ENCODE measurements at places on chromosomes 6 and 20.

GRCh38 chr20:43537921-43538877 is 20.6 kb upstream of the SGK2 start:
- DNase-seq, result no peak

DNA sequence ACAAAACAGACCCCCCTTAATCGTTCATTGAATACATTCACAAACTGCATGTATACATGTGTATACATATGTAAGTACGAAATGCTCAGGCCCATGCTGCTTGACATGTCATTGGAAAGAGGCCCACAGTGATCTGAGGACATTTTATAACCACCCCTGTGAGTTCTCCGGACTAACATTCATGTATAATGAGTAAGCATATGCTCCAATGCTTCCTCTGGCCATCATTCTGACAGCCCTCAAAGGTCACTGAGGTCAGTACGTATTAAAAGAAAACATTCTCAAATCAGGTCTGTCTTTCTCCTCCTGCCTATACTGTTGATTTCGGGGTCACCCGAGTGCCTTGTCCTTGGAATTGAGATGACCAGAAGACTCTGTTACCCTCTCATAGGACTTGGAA is 54.9 kb downstream of the TENT5A start:
- no peak for DNase-seq

GRCh38 chr20:4795394-4795793 is 73.7 kb downstream of the PRND start:
- no peak for DNase-seq

DNA sequence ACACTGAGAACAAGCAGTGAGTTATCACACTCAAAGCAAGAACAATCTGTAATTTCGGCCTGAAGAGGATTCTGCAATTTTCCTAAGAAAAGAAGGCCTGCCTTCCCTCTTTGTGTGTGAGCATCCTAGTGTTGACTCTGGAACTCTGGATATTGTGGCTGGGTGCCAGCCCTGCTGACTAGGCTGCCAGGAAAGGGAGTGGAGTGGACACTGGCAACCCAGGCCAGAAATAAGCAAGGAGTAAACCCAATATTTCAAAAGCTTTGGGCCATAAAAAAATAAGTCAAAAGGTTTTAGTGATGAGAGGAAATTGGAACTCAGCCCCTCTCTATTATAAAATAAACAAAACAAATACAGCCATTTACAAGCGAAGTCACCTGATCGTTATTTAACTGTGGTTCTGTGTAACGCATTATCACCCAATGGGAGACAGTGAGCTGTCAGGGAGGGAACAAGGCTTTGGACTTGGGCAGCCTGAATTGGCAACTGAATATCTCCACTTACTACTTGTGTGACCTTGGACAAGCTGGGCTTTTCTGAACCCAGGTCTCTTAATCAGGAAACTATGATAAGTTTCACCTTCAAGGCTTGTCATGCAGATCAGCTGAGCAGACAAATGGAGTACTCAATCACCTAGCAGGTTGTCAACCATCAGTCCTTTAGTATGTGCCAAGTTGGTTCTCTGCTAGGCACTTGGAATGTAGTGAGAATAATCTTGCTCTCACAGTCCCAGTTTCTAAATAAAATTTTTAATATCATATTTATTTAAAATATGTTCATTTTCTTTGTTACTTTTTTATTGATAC is 196.2 kb downstream of the PAX1 start:
- DNase-seq, result no peak

DNA sequence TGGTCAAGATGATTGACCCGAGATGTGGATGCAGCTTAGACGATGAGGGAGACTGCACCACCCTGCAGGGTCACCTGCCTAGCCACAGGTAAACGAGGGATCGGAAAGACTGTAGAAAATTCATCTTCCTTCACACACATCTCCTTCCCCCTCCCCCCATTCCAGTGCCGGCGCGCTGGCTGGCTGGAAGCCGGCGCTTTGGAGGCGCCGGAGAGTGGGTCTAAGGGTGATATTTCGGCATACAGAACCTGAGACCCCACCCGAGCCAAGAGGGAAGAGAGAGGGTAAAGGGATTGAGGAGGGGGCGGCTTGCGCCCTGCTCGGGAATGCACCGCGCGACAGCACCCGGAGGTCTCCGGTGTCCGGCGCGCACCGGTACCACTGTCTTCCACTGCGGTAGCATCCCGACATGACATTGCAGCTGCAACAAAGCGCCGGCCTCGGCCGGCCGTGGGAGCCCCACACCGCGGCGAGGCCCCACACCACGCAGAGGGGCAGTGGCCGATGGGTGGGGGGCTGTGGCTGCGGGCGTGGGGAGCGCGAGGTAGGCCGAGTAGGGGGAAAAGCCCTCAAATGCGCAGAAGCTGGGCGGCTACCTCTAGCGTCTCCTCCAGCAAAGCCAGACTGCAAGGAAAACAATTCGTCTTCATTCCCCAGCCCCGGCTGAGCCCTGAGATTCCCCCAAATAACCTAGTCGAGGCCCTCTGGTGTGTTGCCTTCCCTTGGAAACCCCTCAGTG is 984 bp downstream of the TNFRSF21 start:
- DNase-seq, result no peak

DNA sequence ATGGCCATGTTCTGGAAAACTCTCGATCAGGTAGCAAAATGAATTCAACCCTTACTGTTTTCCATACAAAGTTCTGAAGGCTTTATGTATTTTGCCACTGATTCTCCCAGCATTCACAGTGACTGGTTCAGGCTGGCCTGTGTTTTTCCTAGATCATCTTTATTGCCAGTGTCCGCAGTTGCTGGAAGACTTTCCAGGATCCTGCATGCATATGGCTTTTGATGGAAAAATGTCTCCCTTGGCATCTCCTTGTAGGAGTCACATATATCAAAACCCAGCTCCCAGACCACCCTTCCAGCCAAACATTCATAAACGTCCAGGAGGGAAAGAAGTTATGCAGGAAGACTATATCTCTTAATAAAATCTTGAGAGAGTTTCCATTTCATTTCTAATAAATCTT is 588.8 kb downstream of the MAFB start:
- no peak for DNase-seq

DNA sequence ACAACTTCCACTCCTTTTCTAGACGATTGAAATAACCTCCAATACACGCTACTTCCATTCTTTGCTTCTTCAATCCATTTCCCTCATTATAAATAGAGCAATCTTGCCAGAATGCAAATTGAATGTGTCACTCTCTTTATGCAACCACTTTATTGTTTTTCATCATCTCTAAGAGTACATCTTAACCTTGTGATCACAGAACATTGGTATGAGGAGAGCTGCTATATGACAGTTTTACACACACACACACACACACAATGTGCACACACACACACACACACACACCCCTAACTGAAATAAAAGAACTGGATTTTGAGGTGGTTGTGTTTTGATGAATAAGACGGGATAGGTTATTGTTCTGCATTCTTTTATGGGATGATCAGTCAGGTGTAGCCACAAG is 187.0 kb downstream of the HDGFL1 start:
- DNase-seq, result no peak

- no peak for DNase-seq
Observed at GRCh38 chr20:44204156-44204831, 6.3 kb downstream of the OSER1 start.

DNA sequence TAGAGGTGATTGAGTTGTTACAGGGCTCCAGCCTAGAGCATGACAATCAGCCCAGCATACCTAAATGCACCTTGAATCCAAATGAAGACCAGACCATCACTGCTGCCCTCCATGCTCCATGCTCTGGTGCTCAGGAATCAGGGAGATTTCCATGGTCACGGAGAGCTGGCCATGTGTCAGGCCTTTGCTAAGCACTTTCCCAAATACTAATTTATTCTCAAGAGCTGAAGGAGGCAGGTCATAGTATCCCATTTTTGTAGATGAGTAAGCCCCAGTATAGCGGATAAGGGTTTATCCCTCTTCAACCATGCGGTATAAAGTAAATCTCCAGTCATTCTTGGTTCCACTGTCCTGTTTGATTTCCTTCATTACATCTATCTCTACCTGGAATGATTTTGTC is 240.8 kb downstream of the TFAP2A start:
- no peak for DNase-seq

GRCh38 chr20:6530779-6531315 is 236.6 kb upstream of the BMP2 start:
- DNase-seq, result no peak

DNA sequence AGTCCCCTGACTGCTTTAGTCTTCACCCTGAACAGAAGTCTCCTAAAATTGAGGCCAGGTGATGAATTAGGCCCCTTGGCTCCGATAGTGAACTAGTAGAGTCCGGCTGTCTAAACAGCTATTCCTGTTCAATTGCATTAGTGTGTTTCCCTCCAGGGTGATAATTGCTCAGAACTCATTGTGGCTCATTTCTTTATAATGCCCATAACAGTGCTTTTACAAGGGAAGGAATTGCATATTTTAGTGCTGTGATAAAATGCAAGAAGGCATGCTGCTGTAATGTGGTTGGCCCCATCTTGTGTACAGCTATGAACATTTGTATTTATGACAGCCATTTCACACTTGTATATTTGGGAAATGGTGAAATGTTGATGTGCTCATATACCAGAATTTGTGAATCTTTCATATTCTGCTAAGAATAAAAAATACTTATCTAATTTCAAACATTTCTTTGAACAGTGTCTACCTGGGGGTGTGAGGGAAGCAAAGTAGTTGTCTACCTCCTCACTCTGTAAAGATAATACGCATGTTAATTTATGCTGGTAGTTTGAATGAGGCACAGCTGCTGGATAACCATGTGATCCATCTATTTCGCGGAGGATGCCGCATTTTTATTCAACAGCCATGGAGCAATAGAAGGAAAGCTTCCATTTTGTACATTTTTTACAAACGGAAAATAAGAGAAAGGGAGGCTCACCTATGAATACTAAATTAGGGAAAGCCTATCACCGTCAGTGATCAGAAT is 451.4 kb downstream of the NKAIN2 start:
- DNase-seq, result no peak

- DNase-seq, result no peak
Observed at GRCh38 chr20:50579511-50579910, 69.3 kb downstream of the PTPN1 start.

DNA sequence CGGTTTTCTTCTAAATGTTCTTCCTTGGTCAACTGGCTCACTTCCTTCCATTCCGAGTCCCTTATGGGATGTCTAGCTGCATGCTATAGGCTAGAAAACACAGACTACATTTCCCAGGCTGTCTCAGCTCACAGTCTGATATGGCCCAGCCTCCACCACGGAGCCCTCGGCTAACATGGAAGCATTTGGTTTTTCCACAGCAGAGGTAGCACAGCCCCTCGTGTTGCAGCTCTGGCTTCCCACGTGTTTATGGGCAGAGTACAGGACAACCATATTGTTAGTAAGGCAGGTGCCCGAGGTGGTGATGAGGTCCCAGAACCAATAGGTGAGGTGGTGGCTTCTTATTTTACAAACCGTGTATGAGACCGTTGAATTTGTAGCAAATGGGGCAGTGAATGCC is 8.7 kb downstream of the GPLD1 start:
- no peak for DNase-seq

GRCh38 chr20:61389077-61389476 is 137.0 kb downstream of the CDH4 start:
- DNase-seq, result no peak

- DNase-seq, result no peak
Observed at GRCh38 chr6:27296106-27296783, 15.8 kb downstream of the POM121L2 start.

GRCh38 chr20:37933786-37934633 is 31.1 kb downstream of the VSTM2L start:
- no peak for DNase-seq

Data from iPS DF 19.7 (cell line).